ENCODE measurements at places on chromosomes 7 and 10. TPM values are rescaled to one million over a fixed set of nuclear protein-coding genes. Genes with fewer than 3 reads are reported as not detected.

The OR2A12 gene
- total RNA-seq: not detected

The FAM237B gene
- total RNA-seq: not detected

The BAMBI gene
- 0.20 TPM for total RNA-seq

The SLIT1 gene
- 0.30 TPM for total RNA-seq

The DNAJB12 gene
- 26.7 TPM for total RNA-seq

The CCL24 gene
- total RNA-seq: not detected

The DLX5 gene
- total RNA-seq: not detected

The CLRN3 gene
- not detected for total RNA-seq

Measured in activated CD4-positive, alpha-beta memory T cell treated with anti-CD3 and anti-CD28 coated beads, Interleukin-2, amount 10 ng/mL, durations not matched to agents 7 days and 5 days (primary cell).